Bronchial smooth muscle cell (primary cell): ENCODE measurements at places on chromosomes 6 and 20. TPM values are rescaled to one million over a fixed set of nuclear protein-coding genes. Genes with fewer than 3 reads are reported as not detected.

INSM1 gene
- total RNA-seq, result not detected in 2 replicates

FLRT3 gene
- total RNA-seq, result 1.6 and 3.8 TPM in 2 replicates

RTN4IP1 gene
- 5.7 and 6.2 TPM in 2 replicates for total RNA-seq

MEP1A gene
- total RNA-seq, result not detected in 2 replicates

TMEM200A gene
- total RNA-seq, result 26.3 and 31.3 TPM in 2 replicates
